ENCODE measurements at places on chromosomes 1 and 21. TPM values are rescaled to one million over a fixed set of nuclear protein-coding genes. Genes with fewer than 3 reads are reported as not detected.

Gene COPA
- total RNA-seq, result 120 TPM

Gene IPP
- total RNA-seq, result 13.8 TPM

Gene DDAH1
- total RNA-seq, result not detected

Gene OLFML3
- total RNA-seq, result 0.33 TPM

Gene NR1I3
- not detected for total RNA-seq

Gene TBX15
- not detected for total RNA-seq

Gene PDC
- not detected for total RNA-seq

Gene HSD3B1
- total RNA-seq, result not detected

Gene KRTAP21-2
- total RNA-seq, result not detected

DNA sequence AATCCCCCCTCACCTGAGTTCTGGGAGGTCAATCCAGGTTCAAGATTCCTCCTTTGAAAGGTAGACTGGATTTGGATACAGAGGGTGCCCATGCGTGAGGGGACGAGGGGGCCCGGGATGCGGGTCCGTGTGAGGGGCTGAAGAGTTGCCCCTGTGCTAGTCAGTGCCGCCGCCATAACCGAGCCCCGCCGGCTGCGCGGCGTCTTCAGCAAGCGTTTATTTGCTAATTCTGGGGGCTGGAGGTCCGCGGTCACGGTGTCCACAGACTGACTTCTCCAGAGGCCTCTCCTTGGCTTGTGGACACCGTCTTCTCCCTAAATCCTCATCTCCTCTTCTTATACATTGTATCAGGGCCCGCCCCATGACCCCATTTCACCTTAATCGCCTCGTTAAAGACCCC is 20.9 kb upstream of the SAMD11 start:
- no peak for DNase-seq

GRCh38 chr1:19381261-19381660 is 69.1 kb downstream of the SLC66A1 start:
- DNase-seq, result no peak

DNA sequence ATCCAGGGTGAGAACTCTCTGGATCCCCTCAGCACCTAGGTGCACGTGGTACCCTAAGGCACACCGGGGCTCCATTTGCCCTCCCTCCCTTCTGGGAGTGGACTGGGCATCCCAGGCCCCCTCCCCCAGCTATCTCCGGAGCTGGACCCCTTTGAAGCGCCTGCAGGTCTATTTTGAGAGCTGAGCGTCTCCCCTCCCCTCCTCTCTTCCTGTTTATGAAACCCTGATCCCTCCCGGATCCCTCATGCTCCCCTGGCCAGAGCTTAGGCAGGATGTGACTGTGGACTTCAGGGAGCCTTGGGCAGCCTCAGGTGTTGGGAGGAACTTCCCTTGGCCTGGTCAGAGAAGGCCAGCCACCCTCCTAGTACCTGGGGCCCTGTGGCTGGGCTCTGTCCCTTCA is 10.2 kb downstream of the RPS6KA1 start:
- DNase-seq, result no peak

DNA sequence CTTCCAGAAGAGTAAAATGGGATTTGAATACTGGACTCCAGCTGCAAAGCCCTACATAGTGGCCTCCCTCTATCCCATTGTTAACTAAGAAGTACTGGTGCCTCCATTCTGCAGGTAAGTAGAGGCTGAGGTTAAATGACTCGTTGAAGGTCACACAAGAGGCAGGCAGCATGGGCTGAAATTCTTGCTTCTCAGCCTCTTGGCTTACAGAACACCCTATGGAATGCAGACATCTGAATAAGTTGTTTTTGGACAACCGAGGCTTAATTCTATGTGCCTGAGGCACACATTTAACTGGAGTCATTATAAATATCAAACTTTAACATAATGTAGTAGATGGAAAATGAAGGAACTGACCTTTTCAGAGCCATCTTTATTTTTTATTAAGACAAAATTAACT is 5.7 kb downstream of the DNAJC11 start:
- DNase-seq, result no peak

- no peak for DNase-seq
Measured at GRCh38 chr1:160171980-160172379, 18.4 kb upstream of the CASQ1 start.

- DNase-seq, result no peak
Measured at GRCh38 chr21:41655259-41655658, 111.6 kb downstream of the RIPK4 start.

DNA sequence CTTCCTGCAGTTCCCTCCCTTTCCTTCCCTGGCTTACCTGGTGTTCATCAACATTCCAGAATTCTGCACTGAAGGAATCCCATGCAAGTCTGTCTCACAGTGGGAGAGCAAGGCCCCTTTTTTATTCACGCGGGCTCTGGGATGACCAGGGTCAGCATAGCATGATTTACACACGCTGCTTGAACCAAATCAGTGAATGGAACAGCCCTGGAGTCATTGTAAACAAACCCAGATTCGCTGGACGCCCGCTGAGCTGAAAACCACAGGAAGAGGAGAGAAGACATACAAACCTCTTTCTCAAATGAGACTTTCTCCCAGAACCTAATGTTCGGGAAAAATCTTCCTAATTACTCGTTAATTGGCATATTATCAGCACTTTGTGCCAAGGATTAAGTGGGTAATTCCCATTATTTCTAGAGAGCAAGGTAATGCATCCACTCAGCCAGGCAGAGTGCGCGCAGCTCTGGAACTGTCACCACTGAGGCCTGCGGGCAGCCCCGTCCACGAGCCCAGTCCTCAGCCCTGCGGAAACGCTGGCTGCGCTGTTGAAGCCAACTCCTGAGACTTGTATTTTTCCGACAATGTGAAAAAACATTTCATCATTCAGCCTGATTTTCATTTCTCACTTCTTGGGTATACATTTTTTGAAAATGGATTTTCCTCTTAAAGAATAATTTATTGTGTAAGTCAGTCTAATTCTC is 140.0 kb downstream of the ETS2 start:
- DNase-seq, result no peak

GRCh38 chr1:200329208-200329882 is 80.5 kb downstream of the ZNF281 start:
- DNase-seq, result no peak

DNA sequence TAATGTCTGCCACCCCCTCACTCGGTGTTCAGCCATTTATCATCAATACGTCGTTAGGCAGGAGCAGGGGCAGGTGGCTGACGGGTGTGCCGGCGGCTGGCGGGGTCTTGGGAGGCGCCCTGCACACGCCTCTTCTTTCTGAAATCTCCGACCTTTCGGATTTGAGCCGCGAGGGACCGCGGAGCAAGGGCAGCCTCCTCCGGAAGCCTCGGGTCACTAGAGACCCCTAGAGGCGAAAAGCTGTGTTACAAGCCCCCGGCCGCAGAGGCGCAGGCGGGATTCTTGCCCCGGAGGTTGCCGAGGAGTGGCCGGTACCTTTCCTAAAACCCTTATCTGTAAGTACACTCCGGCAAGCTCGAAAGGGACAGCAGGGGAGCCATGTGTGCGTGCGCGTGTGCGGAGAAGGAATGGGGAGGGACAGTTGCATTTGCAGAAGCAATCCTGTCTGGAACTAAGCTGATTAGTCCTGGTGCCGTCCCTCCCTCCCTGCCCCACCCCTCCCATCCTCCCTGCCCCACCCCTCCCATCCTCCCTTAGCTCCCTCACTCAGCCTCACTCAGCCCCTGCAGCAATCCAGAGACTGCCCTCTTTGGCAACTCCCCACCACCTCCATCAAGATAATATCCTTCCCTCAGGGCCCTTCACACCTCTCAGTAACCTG is 11.0 kb downstream of the BRINP2 start:
- peak; percentile 62 for DNase-seq

DNA sequence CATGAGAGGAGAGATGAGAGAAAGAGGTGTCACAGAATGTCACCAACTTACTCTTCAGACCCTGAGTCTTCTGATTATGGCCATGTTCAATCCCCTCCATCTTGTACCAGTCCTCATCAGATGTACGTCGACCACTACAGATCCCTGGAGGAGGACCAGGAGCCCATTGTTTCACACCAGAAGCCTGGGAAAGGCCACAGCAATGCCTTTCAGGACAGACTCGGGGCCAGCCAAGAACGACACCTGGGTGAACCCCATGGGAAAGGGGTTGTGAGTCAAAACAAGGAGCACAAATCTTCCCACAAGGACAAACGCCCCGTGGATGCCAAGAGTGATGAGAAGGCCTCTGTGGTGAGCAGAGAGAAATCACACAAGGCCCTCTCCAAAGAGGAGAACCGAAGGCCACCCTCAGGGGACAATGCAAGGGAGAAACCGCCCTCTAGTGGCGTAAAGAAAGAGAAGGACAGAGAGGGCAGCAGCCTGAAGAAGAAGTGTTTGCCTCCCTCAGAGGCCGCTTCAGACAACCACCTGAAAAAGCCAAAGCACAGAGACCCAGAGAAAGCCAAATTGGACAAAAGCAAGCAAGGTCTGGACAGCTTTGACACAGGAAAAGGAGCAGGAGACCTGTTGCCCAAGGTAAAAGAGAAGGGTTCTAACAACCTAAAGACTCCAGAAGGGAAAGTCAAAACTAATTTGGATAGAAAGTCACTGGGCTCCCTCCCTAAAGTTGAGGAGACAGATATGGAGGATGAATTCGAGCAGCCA is 8.0 kb downstream of the ELOA start:
- no peak for DNase-seq

GRCh38 chr1:235863699-235864093 is 3.0 kb downstream of the LYST start:
- DNase-seq, result no peak

GRCh38 chr1:23246274-23246673 is 29.0 kb upstream of the HTR1D start:
- DNase-seq, result no peak

DNA sequence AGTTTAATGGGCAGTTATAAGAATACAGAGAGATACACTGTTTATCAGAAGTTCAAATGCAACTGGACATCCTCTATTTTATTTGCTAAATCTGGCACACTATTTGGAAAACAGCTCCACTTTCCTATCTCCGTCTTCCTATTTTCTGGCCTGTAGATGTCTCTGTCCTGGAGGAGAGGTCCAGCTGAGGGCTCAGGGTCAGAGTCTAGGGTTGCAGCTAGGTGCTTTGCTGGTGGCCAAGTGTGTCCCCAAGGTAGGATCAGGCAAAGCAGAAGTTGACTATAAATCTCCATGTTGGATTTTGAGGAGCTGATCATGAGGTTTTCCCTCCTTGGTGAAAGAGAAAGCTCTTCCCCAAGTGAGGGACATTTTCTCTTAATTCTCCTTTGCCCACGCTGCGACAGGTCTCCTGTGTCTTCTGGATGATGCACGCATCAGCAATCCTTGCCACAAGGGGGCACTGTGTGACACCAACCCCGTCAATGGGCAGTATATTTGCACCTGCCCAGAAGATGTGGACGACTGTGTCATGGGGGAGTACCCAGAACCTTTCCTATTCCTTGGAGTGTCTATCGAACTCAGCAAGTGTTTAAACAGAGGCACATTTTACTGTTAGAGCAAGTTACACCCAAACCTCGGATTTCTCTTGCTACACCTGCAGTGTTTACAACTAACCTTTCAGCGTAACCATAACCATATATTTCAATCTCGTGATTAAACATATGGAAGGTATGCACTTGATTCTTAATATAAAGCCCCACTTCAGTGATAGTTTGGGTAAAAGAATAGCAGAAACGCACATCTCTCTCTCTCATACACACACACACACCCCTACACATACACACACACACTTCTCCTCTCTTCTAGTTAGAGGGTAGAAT is 10.2 kb downstream of the ADAM30 start:
- no peak for DNase-seq

GRCh38 chr1:196309386-196309785 is 298.9 kb downstream of the KCNT2 start:
- no peak for DNase-seq

GRCh38 chr1:154398678-154399077 is 6.5 kb upstream of the IL6R start:
- no peak for DNase-seq

DNA sequence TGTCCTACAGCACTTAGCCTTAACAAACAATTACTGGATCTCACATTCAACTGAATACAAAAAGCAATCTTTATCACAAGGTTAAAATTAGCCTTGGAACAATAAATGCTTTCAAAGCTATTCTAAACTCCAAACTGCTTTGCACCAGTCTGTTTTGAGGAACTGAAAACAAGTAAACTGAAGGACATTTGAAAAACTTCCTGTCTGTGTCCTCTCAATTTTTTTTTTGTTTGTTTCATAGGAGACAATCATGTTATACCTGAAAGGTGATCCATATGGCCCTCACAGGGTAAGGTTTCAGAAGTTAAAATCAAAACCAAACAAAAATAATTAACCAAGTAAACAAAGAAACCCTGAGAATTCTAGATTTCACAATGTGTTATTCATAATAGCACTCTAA is 459.1 kb downstream of the DPYD start:
- DNase-seq, result no peak

GRCh38 chr1:194052514-194053338 is 866.3 kb upstream of the B3GALT2 start:
- DNase-seq, result no peak

DNA sequence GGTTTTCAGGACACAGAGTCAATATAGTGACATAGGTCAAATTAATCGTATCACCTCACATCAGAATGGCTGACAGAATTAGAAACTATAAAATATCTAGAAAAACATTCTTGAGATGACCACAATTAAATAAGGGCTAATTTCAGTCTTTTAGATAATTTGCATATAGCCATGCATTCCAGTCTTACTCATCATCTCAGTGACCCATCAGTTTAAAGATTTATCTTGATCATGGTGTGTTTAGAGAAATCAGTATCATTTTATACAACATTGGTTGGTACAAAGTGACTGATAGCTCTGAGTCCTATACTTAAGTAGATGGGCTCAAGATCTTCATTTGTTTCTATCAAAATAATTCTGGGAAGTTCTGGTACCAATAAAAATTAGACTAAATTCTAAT is 262.3 kb upstream of the SNX7 start:
- no peak for DNase-seq

DNA sequence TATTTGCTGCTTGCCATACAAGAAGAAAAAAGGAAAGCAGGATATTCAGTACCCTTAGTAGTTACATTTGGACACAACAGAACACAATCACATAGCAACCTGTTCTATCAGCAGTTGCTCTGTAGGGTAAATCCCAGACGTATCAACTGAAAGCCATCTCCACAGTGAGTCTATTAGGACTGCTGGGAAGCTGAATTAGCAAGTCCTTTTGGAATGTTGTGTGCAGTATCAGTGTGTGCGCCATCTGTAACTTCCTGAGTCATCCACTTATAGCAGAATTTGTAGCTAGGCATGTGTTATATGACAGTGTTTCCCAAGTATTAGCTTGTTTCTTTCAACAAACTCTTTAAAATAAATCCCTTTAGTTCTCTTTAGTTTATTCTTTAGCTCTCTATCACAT is 21.3 kb downstream of the CCDC30 start:
- no peak for DNase-seq

DNA sequence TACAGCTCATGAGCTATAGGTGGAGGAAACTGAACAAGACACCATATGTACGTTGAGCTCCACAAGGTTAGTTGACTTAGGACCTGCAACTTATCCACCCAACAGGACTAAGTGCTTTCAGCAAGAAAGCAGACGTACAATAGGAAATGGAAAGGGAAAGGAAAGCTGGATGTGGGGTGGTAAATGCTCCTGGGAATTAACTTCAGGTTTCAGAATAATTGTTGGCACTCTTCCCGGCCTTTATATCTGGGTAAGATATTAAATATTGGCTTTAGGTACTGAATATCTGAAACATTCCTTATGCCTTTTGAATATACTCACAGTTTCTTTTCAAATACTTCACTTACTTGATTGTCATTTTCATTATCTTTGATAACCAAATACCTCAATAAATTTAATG is 36.3 kb downstream of the GLMN start:
- no peak for DNase-seq

GRCh38 chr1:205013683-205014367 is 29.2 kb upstream of the CNTN2 start:
- no peak for DNase-seq
